Smooth muscle cell of trachea (primary cell): ENCODE measurements at places on chromosomes 4 and X. TPM values are rescaled to one million over a fixed set of nuclear protein-coding genes. Genes with fewer than 3 reads are reported as not detected.

The DDX60 gene
- total RNA-seq = 25.0 and 26.5 TPM in 2 replicates

The ADAM29 gene
- total RNA-seq = not detected in 2 replicates

The ZXDB gene
- total RNA-seq = 7.9 and 11.4 TPM in 2 replicates

The TMSB15C gene
- 2.5 and 3.8 TPM in 2 replicates for total RNA-seq

The SLC38A5 gene
- total RNA-seq = 56.4 and 78.2 TPM in 2 replicates

The FGF5 gene
- total RNA-seq = 20.8 and 24.7 TPM in 2 replicates

The SOX3 gene
- 0.15 TPM in 1 of 2 replicates, not detected in the other for total RNA-seq

The EOLA2 gene
- 18.5 and 19.7 TPM in 2 replicates for total RNA-seq

The PALLD gene
- 117 and 176 TPM in 2 replicates for total RNA-seq

The PDLIM3 gene
- total RNA-seq = 20.8 and 40.9 TPM in 2 replicates

The PDE5A gene
- total RNA-seq = 276 and 402 TPM in 2 replicates

The IGSF1 gene
- not detected in 2 replicates for total RNA-seq

The DOK7 gene
- 0.17 TPM in 1 of 2 replicates, not detected in the other for total RNA-seq

The DTHD1 gene
- total RNA-seq = not detected in 2 replicates

The XIAP gene
- total RNA-seq = 26.1 and 33.3 TPM in 2 replicates

The GLRB gene
- total RNA-seq = 11.8 and 13.1 TPM in 2 replicates

The STBD1 gene
- total RNA-seq = 9.4 and 10.0 TPM in 2 replicates

The CCNG2 gene
- total RNA-seq = 23.0 and 40.9 TPM in 2 replicates

The FRMPD4 gene
- 2.3 and 2.8 TPM in 2 replicates for total RNA-seq

The SPARCL1 gene
- 1.2 and 1.3 TPM in 2 replicates for total RNA-seq

The PNMA3 gene
- 0.29 and 0.66 TPM in 2 replicates for total RNA-seq

The PF4V1 gene
- total RNA-seq = 0.58 and 0.66 TPM in 2 replicates

The XG gene
- total RNA-seq = 10.0 and 13.4 TPM in 2 replicates

The PCDH10 gene
- total RNA-seq = 0.83 and 1.6 TPM in 2 replicates

The RASSF6 gene
- total RNA-seq = under 0.01 TPM in 2 replicates

The MAGEA1 gene
- total RNA-seq = not detected in 2 replicates

The ARHGEF6 gene
- total RNA-seq = 17.2 and 19.2 TPM in 2 replicates

The GPR173 gene
- 5.8 and 6.3 TPM in 2 replicates for total RNA-seq

The ODAPH gene
- not detected in 2 replicates for total RNA-seq

The RHOXF1 gene
- not detected in 2 replicates for total RNA-seq
